Stimulated activated effector memory CD8-positive, alpha-beta T cell treated with anti-CD3 and anti-CD28 coated beads, Interleukin-12 subunit alpha, Interleukin-12 subunit beta, amount 100 ng/mL, for 72 hours (primary cell): ENCODE measurements at places on chromosomes 3 and 15.

DNA sequence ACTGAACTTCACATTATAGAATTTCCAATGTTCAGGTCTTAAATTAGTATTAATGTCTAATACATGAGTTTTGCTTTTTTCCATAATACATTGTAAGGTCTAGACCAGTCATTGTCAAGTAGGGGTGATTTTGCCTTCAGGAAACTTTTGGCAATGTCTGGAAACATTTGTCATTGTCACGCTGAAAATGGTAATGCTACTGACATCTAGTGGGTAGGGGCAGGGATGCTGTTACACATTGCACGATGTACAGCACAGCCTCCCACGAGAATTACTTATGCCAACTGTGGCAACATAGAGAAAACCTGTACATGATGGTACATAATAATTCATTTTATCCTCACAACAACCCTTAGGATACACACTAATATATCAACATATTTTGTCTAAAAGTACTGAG lies 384.1 kb downstream of the CADM2 start:
- DNase-seq: no peak

- DNase-seq: no peak
These were observed 417.6 kb downstream of the TIGIT start for GRCh38 chr3:114711321-114711886.

DNA sequence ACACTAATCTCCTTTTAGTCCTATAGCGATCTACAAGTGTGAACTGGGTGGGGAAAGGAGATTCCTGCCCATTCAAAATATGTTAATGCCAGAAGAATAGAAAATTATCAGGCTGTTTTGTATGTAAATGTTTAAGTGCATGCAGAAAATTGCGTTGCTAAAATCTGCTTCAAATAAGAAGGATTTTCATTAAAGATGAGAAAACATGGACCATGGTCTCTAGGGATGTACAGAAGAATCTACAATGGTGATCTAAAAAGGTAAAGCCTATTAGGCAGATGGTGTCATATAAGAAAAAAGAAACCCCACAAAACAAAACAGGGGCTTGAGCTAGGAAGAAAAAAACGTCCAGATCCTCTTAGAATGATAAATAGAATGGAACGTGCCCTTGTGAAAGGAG lies 287.5 kb upstream of the ROBO1 start:
- no peak for DNase-seq

GRCh38 chr15:41880156-41880877 lies 13.5 kb downstream of the SPTBN5 start:
- DNase-seq: no peak

DNA sequence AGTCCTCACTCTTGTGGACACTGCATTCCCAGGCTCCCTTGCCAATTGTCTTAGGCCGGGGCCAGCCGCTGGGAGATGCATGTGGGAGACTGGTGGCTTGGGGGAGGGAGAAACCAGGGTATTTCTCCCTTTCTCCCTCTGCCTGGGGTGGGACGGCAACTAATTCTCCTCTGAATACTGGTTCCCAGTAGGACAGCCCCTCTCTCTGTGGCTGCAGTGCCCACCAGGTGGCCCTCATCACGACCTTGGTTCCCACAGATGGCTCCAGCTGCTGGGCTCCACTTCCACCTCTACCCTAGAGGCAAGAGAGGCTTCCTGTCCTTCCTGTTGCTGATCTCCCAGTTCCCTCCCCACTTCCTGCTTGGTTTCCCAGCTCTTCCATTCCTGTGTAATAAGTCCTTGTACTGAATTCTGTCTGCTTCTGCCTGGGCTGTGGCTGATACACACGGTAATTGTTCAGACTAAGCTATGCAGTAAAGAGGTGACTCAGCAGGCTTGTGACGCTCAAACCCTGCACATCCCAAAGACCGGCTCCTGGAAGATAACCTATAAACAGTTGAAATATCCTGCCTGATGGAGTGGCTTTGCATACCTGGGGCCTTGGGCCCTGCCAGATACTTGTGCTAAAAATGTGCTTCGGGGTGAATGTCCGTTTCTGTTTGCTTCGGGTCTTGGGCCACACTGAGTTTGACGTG lies 20.4 kb upstream of the COPG1 start:
- DNase-seq: no peak
